Dorsolateral prefrontal cortex (tissue), 122 donors: ENCODE measurements at places on chromosomes 2 and 18.

DNA sequence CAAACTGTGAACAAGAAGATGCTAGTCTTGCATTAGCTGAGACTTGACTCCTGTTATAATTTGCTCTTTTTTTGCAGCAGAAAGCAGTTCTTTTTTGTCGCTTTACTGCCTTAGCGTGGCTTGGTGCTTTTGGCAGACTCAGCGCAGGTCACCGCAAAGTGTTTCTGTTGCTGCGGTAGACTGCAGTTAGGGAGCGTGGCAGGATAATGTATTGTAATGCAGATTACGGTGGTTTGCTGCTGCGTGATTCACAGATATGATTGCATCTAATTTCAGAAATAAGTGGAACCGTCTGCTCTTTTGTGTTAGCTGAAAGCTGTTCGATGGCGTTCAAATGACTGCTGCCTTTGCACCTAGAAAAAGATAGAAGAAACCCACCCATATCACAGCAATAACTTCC, 131.6 kb upstream of the SATB2 start:
- no peak for DNase-seq

GRCh38 chr2:12967804-12968203, 251.1 kb downstream of the TRIB2 start:
- DNase-seq: no peak

DNA sequence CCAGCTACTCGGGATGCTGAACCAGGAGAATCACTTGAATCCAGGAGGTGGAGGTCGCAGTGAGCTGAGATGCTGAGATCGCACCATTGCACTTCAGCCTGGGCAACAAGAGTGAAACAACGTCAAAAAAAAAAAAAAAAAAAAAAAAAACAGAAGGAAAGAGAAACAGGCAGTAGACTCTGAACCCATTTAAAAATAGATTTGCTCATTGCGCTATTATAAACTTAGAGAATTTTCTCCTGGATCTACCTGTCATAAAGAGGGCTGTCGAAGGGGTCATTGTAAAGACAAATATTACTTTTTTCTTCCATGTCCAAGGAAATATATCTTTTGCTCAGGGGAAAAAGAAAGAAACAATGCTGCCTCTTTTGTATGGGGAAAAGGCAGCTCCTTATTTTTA, 425.0 kb upstream of the ID2 start:
- no peak for DNase-seq

GRCh38 chr2:150346806-150347205, 140.7 kb downstream of the RND3 start:
- no peak for DNase-seq

DNA sequence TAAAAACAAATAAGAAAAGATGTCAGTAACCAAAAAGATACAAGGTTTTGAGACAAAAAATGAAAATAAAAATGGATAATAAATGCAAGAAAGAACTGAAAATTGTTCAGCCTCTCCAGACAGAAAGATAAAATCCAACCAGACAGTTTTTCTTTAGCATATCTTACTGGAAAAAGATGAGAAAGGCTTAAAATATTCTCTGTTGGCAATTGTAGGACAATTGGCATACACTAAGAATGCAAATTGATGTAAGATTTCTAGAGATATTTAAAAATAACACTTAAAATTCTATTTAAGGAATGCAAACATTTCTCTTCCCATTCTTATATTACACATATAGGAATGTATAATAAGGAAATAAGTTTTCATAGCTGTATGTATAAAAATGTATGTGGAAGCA, 590.6 kb downstream of the DSC3 start:
- DNase-seq: no peak

GRCh38 chr2:225502971-225503370, 103.5 kb downstream of the NYAP2 start:
- DNase-seq: no peak

DNA sequence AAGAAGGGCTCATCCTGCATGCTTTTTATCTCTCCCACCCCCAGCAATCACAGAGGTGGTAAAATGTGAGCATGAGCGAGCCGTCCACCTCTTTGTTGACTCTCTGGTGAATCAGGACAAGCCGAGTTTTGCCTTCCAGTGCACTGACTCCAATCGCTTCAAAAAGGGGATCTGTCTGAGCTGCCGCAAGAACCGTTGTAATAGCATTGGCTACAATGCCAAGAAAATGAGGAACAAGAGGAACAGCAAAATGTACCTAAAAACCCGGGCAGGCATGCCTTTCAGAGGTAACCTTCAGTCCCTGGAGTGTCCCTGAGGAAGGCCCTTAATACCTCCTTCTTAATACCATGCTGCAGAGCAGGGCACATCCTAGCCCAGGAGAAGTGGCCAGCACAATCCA, 19.5 kb downstream of the LIPG start:
- DNase-seq: no peak

GRCh38 chr2:179449010-179449409, 184.4 kb upstream of the SESTD1 start:
- DNase-seq: no peak

DNA sequence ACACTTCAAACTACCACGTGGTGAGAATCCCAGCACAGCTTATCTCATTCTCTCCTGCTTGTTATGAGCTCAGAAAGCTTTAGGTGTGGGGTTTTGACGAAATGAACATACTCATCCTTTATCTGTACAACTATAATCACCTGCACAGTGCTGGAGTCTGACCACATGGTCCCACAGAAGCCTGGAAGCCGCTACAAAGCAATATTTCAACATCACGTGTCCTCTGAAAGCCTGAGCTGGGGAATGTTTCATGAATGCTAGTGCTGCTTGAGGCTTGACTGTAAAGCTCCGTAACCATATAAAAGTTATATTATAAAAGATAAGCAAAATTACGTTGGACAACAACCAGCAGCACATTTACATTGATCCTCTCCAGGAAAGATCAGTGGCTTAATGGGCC, 43.9 kb downstream of the PIEZO2 start:
- DNase-seq: no peak

DNA sequence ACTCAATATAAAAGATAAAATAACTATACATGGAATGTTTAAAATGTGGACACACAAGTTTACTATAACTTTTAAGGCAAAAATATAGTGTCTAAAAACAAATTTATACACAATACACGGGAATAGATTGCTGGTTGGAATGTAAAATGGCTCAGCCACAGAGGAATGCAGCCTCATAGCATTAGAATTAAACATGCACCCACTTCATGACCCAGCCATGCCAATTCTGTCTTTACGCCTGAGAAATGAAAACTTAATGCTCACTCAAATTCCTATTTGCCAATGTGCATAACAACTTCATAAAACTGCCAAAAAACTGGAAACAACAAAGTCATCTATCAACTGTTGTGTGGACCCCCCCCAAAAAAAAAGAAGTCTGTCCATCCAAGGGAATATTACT, 1006.6 kb upstream of the POU3F3 start:
- DNase-seq: no peak

DNA sequence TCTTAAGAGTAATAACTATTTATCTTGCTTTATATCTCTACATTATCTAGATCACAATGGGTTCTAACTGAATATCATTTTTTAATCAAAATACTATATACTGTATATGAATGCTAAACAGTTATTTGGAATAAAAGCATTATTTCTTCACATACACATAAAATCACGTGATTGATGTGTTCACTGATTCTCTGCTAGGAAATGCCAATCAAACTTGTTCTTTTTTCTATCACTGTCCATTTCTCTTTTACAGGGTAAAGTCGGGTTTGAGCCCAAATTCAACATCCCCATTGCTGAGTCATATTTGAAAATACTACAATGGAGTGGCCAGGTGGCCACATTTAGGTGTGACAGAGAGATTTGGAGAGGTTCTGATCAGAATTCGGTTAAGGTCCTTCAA, 1114.0 kb upstream of the PIK3C3 start:
- no peak for DNase-seq

GRCh38 chr18:438571-438970, 61.9 kb downstream of the COLEC12 start:
- no peak for DNase-seq

- DNase-seq: no peak
Measured at GRCh38 chr2:195330513-195330956, 326.5 kb upstream of the SLC39A10 start.

DNA sequence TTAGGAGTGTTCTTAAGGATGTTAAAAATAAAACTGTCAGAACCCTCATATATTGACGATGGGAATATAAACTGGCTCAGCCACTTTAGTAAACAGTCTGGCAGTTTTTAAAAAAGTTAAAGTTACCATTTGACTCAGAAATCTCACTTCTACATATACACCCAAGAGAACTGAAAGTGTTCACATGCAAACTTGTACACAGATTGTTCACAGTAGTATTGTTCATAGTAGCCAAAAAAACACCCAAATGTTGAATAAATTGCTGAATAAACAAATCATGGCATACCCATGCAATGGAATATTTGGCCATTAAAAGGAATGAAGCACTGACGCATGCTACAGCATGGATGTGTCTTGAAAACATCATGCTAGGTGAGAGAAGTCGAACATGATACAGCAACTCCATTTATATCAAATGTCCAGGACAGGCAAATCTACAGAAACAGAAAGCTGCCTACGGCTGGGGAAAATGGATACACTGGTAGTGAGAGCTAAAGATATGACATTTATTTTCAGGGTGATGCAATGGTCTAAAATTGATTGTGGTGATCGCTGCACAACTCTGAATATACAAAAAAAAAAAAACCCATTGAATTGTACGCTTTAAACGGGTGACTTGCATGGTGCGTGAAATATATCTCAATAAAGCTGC, 10.1 kb downstream of the RPL31 start:
- DNase-seq: no peak

DNA sequence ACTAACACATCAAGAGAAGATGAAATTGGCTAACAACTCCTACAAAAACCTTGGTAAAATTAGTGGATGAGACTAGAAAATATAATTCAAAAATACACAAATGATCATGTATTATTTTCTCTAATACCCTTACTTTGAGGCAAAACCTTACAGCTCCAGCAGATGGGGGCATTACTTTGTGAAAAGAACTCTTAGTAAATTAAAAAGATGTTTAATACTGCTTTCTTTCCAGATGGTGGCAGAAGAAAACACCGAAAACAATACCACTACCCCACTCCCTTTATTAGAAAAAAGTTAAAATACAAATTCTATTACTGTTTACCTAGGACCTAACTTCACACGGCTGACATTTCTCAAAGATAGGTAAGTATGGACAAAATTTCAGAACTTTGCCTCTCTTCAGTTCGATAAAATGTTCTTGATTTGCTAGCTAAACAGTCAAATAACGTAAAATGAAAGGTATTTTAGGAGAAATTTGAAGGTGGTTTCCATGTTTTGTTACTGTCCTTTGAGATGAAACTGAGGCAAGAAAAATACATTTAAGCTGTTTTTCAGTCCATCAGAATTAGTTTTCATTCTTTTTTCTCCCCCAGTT, 30.6 kb downstream of the ORC4 start:
- no peak for DNase-seq

GRCh38 chr2:68943581-68944568, 8.8 kb downstream of the GKN2 start:
- no peak for DNase-seq

DNA sequence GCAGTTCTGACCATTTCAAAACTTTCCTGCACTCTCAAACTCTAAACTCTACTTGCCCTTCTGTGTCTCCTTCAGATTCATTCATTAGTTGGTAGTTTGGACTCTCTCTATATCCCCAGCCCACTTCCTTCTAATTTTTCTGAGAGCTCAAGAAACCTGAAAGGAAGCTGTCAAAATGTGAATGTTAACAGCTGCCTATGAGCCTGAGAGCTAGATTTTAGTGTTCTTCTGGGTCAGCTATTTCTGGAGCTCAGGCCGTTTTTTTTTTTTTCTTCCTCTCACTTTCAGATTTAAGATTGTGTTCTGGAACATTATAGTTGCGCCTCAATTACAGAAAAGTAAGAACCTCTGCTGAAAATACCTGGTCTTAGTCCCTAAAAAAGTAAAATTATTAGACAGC, 73.1 kb downstream of the RTN4 start:
- no peak for DNase-seq

- peak; percentile 53 for DNase-seq
Measured at GRCh38 chr18:55346961-55347740, 240.8 kb downstream of the TCF4 start.

GRCh38 chr2:157898591-157898996, 22.5 kb upstream of the ACVR1 start:
- DNase-seq: no peak

- no peak for DNase-seq
Measured at GRCh38 chr2:86603905-86604304, 19.8 kb downstream of the RNF103 start.

DNA sequence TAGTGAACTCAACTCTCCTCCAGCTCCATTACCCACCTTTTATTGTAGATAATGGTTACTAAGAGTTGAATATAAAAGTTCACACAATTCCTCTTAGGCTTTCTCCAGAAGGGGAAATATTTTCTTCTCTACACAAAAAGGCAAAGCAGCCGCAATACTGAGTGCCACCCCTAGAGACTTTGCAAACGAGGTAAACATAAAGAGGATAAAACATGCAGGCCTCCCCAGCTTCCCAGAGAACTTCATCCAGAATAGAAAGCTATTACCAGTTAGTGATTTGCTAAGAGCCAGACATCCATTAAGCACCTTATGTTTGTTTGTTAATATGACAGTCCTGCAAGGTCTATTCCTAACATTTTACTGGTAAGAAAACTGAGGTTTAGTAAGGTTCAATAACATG, 17.4 kb downstream of the ZNF521 start:
- DNase-seq: no peak

GRCh38 chr18:46155641-46156051, 51.5 kb downstream of the HAUS1 start:
- no peak for DNase-seq

DNA sequence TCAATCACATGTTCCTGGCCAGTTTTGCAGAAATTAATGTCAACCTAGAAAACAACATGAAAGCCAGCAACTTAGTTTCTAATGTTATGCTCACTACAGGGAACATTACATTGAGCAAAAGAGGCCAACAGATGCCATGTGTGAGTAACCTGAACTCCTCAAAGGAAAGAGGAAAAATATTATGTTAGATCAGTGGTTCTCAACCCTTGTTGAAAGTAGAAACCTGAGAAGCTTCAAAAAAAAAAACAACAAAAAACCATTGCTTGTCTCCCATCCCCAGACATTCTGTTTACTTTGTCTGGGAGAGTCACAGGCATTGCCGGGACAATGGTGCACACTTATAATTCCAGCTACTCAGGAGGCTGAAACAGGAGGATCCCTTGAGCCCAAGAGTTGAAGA, 57.7 kb downstream of the METTL4 start:
- DNase-seq: no peak

DNA sequence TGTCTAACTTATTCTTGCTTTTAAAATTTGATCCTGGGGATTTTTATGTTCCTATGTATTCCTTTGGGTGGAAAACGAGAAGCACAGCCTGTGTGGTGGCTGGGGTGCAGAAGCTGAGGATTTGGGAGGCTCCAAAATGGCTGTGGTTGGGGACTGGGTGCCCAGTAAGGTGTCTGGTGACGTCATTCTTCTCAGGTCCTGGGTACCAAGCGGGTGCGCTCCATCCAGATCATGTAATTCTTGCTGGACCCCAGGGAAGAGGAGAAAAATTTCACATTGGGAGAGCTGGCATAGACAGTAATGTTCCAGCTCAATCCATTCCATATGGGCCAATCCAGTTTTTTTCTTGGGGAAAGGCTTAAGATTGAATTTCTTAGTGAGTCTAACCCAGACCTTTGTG, 61.1 kb upstream of the THOC1 start:
- DNase-seq: no peak

GRCh38 chr18:35122586-35123224, 81.5 kb downstream of the MAPRE2 start:
- peak; percentile 57 for DNase-seq

GRCh38 chr2:119416299-119416923, 15.2 kb upstream of the TMEM37 start:
- DNase-seq: no peak

- no peak for DNase-seq
Measured at GRCh38 chr2:1492711-1493430, 79.6 kb downstream of the TPO start.
